ENCODE measurements at places on chromosomes 3 and 15.

DNA sequence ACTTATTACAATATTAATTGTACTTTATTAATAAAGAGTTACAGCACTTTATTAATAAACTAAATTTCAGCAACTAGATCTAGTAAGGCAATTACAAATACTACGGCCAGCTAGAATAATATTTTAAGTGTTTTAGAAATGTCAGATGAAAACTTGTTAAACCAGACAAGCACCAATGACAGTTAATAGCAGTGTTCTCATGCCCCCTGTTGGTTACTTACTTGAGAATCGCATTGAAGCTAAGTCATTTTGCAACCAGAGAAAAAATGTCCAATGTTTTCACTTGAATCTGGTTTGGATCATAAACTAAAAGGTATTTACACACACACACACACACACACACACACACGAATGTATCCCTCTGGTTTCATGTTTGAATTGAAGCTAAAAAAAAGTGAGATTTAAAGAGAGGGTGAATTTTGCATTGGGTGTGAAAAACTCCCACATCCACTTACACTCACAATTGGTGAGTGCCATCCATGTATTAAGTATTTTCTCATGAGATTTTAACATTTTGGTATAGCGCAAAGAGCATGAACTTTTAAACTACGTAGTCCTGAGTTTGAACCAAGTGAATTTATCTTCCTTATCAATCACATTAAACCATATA, 347.7 kb downstream of the ZBBX start:
- DNase-seq: no peak

- no peak for DNase-seq
Observed at GRCh38 chr15:66042624-66043023, 173.3 kb downstream of the RAB11A start.

GRCh38 chr15:39332846-39333245, 248.0 kb upstream of the THBS1 start:
- DNase-seq: no peak

DNA sequence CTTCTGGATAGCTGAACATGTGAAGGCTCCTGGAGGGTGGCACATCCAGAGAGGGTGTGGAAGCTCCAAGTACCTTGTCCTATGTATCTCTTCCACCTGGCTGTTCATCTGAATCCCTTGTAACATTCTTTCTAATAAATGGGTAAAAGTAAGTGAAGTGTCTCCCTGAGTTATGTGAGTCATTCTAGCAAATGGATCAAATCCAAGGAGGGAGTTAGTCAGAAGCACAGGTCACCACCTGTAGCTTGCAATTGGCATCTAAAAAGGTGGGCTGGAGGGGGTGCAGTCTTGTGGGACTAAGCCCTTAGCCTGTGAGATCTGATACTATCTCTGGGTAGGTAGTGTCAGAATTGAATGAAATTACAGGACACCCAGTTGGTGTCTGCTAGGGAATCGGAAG, 71.0 kb downstream of the WWTR1 start:
- DNase-seq: no peak

DNA sequence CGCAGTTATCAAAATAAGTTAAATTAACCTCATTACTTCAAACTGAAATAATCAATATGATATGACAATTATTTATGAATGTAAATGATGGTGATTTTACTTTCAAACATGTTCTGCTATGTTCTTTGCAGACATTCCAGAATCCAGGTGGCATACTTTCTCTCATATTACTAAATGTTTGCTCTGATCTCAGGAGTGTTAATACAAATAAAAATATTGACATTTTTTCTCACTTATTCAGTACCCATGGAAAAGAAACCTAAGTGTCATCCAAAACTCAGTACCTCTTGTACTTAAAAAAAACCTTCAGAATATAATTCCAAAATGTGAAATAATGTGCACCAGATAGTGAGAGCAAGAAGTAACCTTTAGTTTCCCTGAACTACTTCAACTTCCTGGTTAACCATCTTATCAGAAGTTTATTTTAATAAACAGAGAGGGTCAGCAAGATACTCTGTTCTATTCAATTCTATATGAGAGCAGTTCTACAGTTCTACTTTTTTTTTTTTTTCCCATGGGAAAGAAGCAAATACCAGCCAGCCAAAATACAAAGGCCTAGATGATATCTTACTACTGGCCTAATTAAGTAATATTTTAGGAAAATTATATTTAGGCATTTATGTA, 494.1 kb downstream of the MECOM start:
- no peak for DNase-seq

DNA sequence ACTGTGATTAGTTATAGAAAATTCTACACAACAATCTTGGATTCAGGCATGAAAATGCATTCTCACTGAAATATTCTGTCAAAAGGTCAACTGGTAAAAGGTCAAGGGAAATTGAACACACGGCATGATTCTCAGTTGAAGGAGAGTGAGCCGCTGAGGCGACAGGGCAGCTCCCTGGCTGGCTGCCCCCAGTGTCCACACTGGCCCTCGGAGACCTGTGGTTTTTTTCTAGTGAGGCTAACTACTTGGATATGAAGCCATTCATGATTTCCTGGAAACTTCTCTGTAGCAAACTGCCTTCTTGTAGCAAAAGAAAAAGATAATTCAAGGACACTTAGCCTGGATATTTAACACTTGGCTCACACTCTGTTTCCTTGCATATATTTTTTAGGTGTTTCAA, 37.2 kb downstream of the AADACL2 start:
- DNase-seq: no peak

GRCh38 chr15:59329570-59330350, 42.9 kb downstream of the MYO1E start:
- DNase-seq: no peak

- no peak for DNase-seq
Observed at GRCh38 chr3:143910756-143911155, 60.9 kb upstream of the DIPK2A start.

DNA sequence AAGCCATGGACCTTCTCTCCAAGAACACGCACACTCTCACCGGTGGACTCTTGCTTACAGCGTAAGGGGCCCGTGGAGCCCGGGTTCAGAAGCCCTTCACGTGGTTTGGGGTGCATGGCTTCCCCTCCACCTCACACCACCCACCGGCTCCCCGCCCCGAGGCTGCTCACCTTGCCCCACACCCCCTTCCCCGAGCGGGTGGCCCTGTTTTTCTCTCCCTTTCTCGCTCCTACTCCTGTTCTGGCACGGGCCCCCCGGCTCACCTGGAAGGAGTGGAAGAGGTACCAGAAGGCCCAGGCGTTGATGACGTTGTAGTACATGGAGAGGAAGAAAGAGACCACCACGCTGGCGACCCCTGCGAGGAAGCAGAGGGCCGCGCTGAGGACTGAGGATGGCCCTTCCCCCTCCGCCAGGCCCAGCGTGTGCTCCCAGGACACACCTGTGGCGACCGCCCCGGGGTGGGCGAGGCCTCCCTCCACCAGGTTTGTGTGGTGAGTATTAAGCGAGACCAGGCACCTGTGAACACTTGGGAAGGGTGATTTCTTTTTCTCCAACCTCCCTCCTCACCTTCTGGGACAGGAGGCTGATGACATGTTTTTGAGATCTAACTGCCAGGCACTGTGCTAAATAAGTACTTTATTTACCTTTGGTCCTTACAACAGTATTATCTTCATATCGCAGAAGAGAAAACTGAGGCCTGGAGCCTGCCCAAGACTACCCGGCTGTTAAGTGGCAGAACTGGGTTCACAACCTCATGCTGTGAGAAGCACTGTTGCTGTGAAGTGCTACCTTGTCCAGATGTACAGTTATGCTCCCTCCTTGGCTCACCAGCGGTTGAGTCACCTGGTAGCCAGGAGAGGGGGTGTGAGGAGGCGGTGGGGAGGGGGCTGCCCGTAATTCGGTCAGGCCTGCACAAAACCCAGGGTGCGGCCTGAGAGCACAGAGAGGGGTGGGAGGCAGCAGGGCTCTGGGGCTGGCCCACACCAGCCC, 16.3 kb downstream of the SLC6A20 start:
- no peak for DNase-seq

DNA sequence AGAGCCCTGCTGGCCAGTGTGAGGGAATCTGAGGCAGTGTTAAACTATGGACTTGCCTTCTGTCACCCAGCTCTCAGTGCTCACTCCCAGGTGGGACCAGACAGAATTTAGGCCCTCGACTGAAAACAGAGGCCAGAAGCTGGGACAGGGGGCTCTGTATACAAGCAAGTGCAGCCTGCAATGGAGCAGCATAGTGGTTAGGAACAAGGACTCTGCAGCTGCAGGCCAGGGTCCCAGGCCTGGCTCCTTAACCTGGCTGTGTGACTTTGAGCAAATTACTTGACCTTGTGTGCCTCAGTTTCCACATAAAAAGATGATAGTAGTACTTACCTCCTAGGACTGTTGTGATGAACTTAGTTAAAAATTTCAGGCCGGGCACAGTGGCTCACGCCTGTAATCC, 39.8 kb downstream of the CMTM7 start:
- no peak for DNase-seq
